ENCODE measurements at places on chromosomes 2 and 18. TPM values are rescaled to one million over a fixed set of nuclear protein-coding genes. Genes with fewer than 3 reads are reported as not detected.

DNA sequence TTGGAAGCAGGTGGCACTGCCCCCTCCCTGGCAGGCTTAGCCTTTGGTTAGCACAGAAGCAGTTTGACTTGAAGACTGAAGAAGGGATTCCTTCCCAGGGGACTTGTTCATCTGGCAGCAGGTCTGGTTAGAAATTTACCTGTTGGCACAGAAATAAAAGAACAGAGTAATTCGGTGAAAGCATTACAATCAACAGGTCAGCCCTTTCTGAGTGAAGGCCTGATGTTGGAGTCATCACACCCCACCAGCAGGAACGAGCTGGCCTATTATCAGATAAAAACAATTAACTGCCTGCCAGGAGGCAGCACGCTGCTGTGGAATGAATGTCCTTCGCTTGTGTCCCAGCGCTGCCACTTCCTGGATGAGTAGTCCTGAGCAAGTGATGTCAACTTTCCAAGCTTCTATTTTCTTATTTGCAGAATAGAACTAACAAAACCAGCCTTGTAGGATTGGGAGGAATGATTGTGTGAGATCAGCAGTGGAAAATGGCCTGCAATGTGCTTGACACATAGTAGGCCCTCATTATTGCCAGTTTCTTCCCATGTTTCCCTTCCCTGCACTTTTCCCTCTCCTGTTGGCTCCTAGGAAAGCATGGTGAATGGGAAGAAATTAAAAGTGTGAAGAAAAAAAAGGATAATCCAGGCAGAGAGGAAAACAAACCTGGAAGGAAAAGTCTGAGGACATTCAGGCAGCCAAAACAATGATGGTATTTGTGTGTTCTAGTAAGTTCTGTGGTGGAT lies 29.0 kb downstream of the LGALSL start:
- H3K4me1 ChIP-seq, result no peaks in the 10 kb centered on the region
- H3K36me3 ChIP-seq, result no peaks in the 10 kb centered on the region
- no peak for DNase-seq
- no peaks in the 10 kb centered on the region for H3K27me3 ChIP-seq

- DNase-seq, result no peak
- no peaks in the 10 kb centered on the region for H3K27me3 ChIP-seq
- H3K36me3 ChIP-seq, result no peaks in the 10 kb centered on the region
- H3K4me1 ChIP-seq, result no peaks in the 10 kb centered on the region
- no peak within 1 kb of the TSS for H3K27ac ChIP-seq
Measured at GRCh38 chr2:190062601-190063000, at the start of gene MSTN. Gene MSTN (minus strand): TSS chr2:190062729. CDS start chr2:190062596, 133 bp downstream.

DNA sequence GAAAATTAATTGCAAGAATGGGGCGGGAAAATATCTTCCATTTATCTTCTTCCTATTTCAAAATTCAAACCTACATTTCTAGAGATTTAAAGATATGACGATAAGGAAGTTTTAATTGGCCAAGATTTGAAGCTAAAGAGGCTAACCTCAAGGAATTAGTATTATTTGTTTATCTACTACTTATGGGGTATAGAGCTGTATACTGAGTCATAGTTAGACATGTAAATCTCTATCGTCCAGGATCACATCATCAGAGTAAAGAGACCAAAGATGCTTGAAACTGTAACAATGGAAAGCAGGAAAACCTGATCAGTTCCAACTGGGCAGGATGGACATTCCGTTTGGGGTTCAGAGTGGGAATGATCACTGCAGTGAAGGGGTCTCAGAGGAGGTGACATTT lies 95.2 kb upstream of the KLF7 start:
- peaks cover 33% of the 10 kb centered on the region for H3K4me1 ChIP-seq
- no peaks in the 10 kb centered on the region for H3K36me3 ChIP-seq
- no peaks in the 10 kb centered on the region for H3K27me3 ChIP-seq
- no peak overlapping the region for H3K27ac ChIP-seq
- H3K4me3 ChIP-seq, result no peak overlapping the region
- DNase-seq, result no peak

- H3K4me1 ChIP-seq, result peaks cover 47% of the 10 kb centered on the region
- H3K27me3 ChIP-seq, result no peaks in the 10 kb centered on the region
- no peaks in the 10 kb centered on the region for H3K36me3 ChIP-seq
- no peak for DNase-seq
Measured at GRCh38 chr18:70292628-70293027, 3.8 kb downstream of the SOCS6 start.

GRCh38 chr2:28778392-28778791 lies 26.8 kb downstream of the PPP1CB start:
- DNase-seq, result no peak
- H3K36me3 ChIP-seq, result no peaks in the 10 kb centered on the region
- H3K27me3 ChIP-seq, result no peaks in the 10 kb centered on the region
- H3K4me1 ChIP-seq, result peaks cover 2% of the 10 kb centered on the region
- no peak overlapping the region for H3K4me3 ChIP-seq

GRCh38 chr2:3970791-3971651 lies 267.6 kb downstream of the DCDC2C start:
- no peaks in the 10 kb centered on the region for H3K27me3 ChIP-seq
- H3K4me3 ChIP-seq, result no peak overlapping the region

DNA sequence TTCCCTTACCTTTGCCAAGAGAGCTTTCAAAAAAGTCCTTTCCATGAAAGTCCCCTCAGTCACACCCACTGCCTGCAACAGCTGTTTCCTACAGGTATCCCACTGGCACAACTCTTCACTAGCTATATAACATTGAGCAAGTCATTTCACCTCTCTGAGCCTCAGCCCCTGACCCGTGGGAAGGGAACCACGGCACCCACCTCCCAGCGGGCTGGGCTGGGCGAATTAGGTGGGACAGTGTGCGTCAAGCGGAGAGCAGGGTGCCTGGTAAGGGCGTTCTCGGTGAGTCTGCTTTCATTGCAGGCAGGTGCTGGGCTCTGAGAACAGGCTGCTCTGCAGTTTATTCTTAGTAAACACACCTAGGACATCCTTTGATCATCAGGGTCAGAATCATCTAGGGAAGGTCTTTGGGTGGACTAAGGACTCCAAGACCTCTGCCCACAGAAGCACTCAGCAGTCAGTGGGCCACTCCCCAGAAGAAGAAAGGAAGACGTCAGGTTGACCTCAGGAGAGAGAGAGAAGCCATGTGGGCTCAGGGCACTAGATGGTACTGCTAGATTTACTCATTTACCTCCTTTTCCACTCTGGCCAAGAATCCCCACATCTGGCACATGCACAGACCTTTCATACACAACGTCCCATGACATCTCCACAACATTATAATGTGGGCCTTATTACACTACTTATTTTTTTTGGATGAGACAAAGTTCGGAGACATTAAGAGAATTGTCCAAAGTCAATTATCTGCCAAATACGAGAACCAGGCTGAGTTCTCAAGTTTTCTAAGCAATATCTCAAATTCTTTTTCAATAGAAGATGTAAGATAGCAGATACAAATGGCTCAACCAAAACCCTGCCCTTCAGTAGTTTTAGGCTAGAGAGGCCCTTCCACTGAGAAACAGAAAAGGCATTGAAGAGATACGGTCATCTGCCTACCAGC lies 79.9 kb downstream of the GALNT14 start:
- H3K4me1 ChIP-seq, result no peaks in the 10 kb centered on the region
- H3K4me3 ChIP-seq, result no peak overlapping the region
- H3K27ac ChIP-seq, result no peak overlapping the region
- no peak for DNase-seq

DNA sequence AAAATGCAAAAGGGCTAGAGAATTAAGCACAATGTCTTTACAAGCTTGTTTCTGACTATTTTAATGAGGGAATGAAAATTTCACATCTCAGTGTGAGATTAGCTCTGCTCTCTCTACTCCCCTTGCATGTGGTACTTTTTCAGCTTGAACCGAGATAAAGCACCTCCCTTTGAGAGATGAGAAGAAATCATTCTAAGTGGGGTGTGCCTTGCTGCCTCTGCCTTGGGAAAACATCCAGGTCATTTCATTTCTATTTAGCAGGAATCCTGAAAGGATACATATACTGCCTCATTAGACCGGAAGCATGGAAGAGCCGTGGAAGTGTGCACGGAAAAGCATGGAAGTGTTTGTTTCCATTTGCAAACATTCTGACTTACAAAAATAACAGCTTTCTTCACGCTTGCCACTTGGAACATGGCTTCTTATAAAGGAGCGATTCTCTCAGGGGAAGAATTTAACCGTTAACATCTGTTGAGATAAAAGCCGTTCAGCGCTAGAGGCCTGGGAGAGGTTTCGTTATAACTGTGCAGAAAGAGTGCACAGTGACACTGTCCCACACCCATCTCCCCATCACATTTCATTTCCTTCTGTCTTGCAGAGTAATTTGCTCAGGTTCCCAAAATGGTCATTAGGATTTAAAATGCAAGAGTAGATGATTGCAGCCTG lies 16.7 kb downstream of the NOSTRIN start:
- H3K4me3 ChIP-seq, result no peak overlapping the region
- H3K27me3 ChIP-seq, result no peaks in the 10 kb centered on the region
- DNase-seq, result no peak
- no peaks in the 10 kb centered on the region for H3K36me3 ChIP-seq

DNA sequence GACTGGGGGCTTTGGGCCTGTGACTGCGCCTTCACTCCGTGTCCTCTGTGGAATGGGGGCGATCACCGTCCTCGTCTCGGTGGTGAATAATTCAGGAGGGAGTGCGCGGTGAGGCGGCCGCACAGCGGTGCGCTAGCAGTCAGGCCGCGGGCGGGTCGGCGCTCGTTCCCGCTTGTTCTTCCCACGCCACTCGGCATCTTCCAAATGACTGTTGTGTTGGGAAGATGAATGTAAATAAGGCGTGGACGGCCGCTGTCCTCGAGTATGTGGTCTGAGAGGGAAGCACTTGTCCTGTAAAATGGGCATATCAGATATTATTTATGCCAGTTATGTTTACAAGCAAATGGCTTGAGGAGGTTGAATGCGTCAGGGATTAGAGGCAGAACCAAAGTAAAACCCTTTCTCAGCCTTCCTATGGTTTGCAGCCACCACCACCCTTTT lies 608 bp upstream of the VPS4B start:
- no peaks in the 10 kb centered on the region for H3K27me3 ChIP-seq
- peak overlapping the region; percentile 92 for H3K4me3 ChIP-seq
- H3K36me3 ChIP-seq, result no peaks in the 10 kb centered on the region
- DNase-seq, result no peak

DNA sequence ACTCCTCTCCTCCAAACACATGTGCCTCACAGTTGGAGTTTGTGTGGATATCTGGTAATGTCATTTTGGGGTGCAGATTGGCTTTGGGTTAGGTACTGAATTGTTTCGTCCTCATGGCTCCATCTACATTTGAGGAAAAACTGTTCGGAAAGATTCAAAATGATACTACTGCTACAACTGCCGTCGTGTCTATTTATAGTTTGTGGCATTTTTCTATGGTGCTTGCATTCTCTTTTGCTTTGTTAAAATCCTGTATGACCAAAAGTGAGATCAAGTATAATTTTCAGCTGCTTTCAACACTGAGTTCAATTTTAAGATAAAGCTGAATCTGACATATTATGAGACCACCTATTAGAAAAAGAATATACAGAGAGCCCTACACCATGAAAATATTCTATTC lies 176.3 kb upstream of the DSEL start:
- H3K27me3 ChIP-seq, result no peaks in the 10 kb centered on the region
- H3K36me3 ChIP-seq, result no peaks in the 10 kb centered on the region
- H3K4me1 ChIP-seq, result no peaks in the 10 kb centered on the region
- DNase-seq, result no peak
- no peak overlapping the region for H3K27ac ChIP-seq

- H3K36me3 ChIP-seq, result no peaks in the 10 kb centered on the region
- H3K4me1 ChIP-seq, result peaks cover 7% of the 10 kb centered on the region
- no peak overlapping the region for H3K4me3 ChIP-seq
- no peak for DNase-seq
Measured at GRCh38 chr2:239329972-239330572, 70.7 kb downstream of the HDAC4 start.

- no peaks in the 10 kb centered on the region for H3K27me3 ChIP-seq
- DNase-seq, result no peak
- H3K4me3 ChIP-seq, result no peak overlapping the region
- no peaks in the 10 kb centered on the region for H3K36me3 ChIP-seq
- H3K27ac ChIP-seq, result no peak overlapping the region
- peaks cover 21% of the 10 kb centered on the region for H3K4me1 ChIP-seq
Measured at GRCh38 chr18:9746958-9747357, 38.9 kb downstream of the RAB31 start.

Gene ANKRD62
- not detected for total RNA-seq

Gene C2orf76
- total RNA-seq, result 11.0 TPM

Gene GKN1
- not detected for total RNA-seq

Gene STON1
- 17.6 TPM for total RNA-seq

Gene ALK
- 0.65 TPM for total RNA-seq
